ENCODE measurements at places on chromosomes 3 and 15.

- DNase-seq, result no peak
Measured at GRCh38 chr3:57063032-57063431, 2.6 kb downstream of the SPATA12 start.

DNA sequence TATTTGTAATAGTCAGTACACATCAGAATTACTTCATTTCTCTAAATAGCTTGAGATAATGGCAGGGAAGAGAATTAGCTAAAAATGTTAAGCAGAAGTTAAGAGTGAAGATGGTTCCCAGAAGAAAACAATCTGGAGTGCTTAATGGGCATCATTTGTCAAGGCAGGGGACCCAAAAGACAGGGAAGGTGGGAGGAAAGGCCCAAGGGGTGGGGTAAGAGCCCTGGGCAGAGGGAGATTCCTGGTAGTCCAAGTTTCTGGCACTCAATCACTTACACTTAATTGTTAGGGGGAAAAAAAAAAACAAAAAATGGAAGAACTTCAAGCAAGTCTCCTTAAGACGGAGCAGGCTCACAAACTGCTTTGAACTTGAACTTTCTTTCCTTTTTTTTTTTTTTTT, 28.9 kb downstream of the TNFAIP8L3 start:
- DNase-seq, result no peak

GRCh38 chr3:183307749-183308148, 54.7 kb downstream of the B3GNT5 start:
- no peak for DNase-seq

GRCh38 chr15:93348711-93349545, 259.9 kb upstream of the RGMA start:
- no peak for DNase-seq

DNA sequence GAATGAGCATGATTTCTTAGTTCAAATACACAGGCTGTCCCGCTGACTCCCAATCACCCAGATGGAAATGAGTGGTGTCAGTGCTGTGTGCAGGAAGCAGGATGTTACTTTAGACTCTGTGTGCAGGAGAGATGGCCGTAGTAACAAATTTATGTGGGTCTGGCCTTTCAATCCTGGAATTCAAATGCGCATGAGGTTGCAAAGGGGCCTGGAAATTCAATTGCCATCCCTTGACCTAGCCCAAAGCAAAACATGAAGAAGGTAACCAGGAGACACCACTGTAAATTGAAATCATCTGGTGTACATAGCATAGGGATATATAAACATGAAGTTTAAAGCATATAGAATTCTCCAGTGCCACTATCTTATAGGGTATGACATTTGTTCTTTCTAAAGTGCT, 33.2 kb downstream of the GREM1 start:
- no peak for DNase-seq

GRCh38 chr3:123700791-123701722, 116.2 kb upstream of the HACD2 start:
- DNase-seq, result no peak

GRCh38 chr3:51954713-51955112, 468 bp upstream of the GPR62 start:
- no peak for DNase-seq

DNA sequence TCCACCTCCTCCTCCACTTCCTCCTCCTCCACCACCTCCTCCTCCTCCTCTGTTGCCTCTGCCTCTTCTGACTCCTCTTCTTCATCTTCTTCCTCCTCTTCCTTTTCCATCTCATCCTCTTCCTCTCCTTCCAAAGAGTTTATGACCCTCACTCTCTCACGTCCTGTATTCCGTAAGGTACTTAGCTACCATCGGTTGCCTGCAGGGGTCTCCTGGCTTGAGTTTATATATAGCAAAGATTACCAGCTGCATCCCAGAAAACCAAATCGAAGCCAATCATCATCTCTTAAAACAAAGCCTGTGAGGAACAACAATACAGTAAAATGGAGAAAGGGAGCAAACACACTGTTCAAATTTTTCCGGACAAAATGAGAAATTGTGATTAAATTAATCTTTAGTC, 317.4 kb downstream of the C3orf38 start:
- DNase-seq, result no peak

- no peak for DNase-seq
Measured at GRCh38 chr15:40115670-40116093, 7.0 kb upstream of the BMF start.

GRCh38 chr3:60000311-60001105, 950.7 kb upstream of the CFAP20DC start:
- no peak for DNase-seq

All from central memory CD4-positive, alpha-beta T cell (primary cell).